ENCODE measurements at places on chromosomes 16 and 17.

DNA sequence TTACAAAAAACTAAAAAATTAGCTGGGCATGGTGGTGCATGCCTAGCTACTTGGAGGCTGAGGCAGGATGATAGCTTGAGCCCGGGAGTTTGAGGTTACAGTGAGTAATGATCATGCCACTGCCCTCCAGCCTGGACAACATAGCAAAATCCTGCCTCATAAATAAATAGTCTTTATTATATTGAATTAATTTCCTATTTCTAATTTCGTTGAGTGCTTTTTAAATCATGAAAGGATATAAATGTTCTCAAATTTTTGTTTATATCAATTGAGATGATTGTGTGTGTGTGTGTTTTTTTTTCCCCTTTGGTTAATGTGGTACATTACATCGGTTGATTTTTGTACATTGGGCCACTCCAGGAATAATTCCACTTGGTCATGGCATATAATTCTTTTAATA, 32.0 kb upstream of the AQP8 start:
- DNase-seq, result no peak

- no peak for DNase-seq
These were observed 3.1 kb upstream of the KRTAP3-2 start for GRCh38 chr17:41002814-41003213.

- peak; percentile 19 for DNase-seq
These were observed 22.7 kb downstream of the PEMT start for GRCh38 chr17:17568772-17569195.

- DNase-seq, result no peak
These were observed 67.5 kb upstream of the ZNF423 start for GRCh38 chr16:49923411-49923810.

DNA sequence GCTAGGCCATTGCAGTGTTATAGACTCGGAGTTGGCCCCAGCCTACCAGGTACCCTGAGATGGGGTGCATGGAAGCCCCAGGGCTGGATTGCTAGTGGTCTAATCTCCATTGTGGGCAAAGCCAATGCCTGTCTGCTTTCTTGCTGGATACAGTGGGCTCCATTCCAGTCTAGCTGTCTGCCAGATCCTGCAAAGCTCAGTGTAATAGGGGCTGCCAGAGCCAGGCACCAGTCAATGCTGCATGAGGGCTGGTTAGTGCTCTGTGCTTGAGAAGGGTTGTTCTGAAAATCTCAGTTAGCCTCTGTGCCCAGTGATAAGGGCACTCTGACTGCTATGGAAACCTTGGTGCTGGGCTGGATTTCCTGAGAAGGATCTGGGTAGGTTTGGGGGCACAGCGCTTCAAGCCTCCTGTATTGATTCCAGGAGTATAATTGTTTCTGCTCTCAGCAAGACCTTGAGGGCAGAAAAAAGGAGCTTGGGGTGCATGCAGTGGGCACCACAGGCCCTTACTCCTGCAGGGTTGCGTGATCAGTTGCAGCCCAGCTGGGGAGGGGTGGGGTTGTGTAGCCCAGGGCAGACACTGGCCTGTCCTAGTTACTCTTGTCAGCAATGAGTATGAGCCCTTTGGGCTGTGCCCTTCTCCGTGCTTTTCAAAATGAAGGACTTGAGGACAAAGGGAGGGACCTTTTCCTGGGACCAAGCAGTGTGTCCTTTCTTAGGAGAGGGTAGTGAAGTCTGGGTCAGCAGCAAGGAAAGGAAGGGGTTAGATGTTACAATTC, 19.0 kb downstream of the SMPD3 start:
- no peak for DNase-seq

DNA sequence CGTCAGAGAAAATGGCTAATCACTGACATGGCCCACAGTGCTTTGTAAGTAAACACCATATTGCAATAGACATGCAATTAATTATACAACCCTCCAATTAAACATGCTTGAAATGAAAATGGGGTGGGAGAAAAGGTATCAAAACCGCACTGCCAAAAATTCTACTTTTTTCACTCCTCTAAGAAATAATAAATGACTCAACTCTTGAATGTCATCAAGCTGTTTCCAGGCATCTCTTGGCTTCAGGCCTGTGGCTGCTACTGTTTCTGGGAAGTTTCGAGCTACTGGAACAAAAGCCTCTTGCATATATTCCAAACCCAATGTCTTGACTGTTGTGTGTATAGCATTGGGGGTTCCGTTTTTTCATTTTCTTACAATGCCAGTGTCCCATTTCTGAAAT, 412.6 kb downstream of the RBFOX1 start:
- DNase-seq, result no peak

DNA sequence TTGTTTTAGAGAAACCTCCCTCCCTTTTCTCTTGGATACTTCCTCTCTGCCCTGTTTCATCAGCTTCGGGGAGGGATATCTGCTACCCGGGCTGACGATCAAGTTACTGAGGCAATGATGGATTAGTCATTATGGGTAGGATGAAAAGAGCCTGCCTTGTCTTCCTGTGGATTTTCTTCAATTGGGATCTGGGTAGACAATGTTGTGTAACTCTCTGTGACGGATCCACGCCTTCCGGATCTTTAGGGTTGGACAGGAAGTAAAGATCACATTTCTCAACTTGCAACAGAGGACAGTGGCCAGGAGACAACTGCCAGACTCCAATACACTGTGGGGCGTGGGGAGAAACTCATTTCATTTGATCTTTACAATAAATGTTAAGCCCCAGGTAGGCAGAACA, 11.3 kb upstream of the CHST6 start:
- DNase-seq, result peak; percentile 39

DNA sequence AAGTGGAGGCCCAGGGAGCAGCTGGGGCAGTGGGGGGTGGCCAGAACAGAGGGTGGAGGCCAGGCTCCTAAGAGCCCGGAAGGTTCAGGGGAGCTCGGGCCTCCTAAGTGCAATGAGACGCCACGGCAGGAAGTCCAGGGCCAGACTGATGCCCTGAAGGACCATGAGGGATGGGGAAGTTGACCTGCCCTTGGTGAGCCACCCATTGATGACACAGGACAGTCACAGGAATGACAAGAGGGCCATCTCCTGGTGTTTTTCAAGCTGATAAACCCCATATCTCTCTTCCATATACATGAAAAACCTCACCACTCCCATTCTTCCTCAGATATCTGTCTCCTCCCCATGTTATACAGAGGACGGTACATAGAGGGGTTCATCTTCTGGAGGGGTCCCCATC, 5.8 kb upstream of the MRPL58 start:
- no peak for DNase-seq

DNA sequence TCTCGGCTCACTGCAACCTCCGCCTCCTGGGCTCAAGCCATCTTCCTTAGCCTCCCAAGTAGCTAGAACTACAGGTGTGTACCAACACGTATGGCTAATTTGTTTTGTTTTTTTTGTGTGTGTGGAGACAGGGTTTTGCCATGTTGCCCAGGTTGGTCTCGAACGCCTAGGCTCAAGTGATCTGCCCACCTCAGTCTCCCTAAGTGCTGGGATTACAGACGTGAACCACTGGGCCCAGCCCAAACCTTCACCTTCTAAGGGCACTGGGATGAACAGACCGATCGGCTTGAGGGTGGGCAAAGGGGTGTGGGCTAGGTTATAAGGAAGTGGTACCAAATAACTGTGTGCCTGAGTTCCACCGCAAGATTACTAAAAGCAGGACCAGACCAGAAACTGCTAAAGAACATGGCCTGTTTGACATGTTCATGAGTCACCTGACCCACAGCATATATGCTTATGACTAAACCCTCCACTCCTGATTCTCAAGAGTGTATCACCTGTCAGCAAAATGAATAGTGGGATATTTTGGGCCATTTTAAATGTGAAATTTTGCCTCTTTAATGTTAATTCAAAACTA, 8.1 kb downstream of the TMEM97 start:
- DNase-seq, result no peak

Data from HS-27A (cell line).